GM23248 (cell line): ENCODE measurements at places on chromosomes 7 and 10. TPM values are rescaled to one million over a fixed set of nuclear protein-coding genes. Genes with fewer than 3 reads are reported as not detected.

GRCh38 chr7:71598553-71598952 is 466.6 kb downstream of the GALNT17 start:
- DNase-seq = no peak

DNA sequence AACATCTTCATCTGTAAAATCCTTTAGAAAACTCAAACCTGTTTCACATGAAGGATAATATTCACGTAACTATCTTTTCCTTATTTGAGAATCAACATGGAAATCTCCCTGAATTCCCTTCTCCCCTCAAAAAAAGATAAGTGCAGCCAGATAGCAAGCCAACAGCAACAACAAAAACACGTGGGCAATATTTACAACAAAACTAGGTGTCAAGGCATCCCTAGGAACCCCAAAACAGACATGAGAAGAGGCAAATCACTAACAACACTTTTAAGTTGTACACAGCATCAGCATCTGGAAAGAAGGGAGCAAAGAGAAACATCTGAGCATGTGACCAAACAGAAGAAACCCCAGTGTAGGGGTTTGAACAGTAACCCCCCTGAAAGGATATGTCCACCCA is 12.2 kb downstream of the ARHGAP21 start:
- DNase-seq = no peak

The GIMAP8 gene
- polyA plus RNA-seq = not detected in 2 replicates

The PNLIPRP3 gene
- polyA plus RNA-seq = not detected in 2 replicates

- no peak for DNase-seq
Measured at GRCh38 chr10:58240531-58240930, 27.2 kb downstream of the IPMK start.

DNA sequence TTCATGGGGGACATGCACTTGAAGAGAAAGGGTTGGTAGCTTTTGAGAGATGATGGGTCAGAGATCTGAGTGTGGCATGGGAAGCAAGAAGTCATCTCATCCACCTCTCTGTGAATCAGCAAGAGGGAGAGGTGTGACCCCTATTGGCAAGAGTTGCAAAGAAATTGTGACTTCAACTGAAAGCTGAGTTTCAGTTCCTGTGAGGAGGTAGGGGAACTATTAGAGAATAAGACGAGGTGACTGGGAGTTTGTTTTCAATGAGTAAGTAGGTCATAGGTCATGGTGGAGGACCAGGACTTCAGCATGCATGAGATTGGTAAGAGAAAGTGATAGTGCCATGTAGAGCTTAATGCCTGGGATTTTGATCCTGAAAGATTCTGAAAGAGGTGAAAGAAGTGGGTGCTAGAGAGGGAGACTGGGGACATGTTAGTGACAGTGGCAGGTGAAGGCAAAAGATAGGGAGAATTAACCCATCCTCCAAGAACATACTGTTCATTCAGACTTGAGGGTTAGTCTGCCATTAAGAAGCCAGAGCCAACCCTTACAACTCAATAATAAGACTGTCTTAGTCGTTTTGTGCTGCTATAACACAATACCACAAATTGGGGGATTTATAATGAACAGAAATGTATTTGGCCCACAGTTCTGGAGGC is 75.5 kb upstream of the CAPZA2 start:
- peak; percentile 51 for DNase-seq

DNA sequence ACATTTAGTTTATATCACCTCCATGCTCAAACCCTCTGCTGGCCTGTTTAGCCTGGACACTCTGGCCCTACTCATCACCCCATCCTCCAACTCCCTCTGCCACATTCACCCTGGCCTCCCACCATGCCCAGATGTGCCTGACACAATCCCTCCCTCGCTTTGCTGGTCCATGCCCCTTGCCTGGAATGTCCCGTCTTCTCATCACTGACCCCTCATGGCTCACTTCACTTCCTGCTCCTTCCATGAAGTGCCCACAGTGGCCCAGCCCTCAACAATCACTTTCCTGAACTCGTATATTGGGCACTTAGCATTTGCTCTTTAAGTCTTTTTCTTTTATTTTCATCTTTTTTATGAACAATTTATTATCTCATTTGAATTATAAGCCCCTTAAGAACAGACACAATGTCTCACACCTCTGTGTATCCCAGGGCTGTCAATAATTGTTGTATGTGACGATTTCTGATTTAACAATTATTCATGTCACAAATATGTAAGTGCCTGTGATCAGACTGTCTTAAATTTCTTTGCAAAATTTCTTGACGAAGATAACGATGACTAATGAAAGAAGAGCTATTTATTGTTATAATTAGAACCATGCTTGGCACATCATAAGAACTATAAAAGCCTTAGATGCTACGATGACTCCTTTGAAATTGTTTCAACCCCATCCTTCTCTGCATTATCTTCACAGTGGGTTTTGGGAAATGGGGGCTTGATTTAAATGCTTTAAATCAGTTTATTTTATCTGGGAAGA is 209.9 kb upstream of the YAE1 start:
- DNase-seq = peak; percentile 58

- no peak for DNase-seq
Measured at GRCh38 chr7:96837593-96837992, 127.9 kb upstream of the SEM1 start.

DNA sequence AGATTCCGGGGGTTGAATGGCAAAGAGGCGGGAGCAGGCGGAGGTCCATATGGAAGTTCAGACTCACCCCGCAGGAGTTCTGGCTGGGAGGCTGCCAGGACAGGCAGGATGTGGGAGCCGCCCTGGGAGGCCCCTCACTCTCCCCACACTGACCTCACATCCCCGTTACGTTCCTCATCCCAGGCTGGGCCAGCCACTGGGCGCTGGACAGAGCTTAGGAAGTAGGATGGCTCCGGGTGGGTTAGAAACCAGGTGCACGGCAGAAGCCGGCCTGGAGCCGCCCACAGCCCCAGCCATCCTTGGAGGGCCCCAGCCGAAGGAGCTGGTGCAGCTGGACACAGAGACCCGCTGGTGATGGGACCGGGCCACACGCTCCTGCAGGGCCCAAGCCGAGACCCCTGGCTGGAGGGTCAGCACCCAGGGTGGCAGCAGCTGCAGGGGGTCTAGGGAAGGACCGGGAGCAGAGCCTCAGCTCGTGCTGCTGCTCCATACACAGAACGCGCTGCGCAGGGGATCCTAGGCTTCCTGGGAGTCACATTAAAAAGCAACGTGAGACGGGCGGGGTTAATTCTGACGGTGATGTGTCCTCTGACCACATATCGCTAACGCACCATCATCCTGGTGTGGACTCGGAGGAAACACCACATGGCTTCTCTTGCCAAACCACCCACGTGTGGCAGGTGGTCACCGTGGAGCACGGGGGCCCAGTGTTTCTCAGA is 98.6 kb upstream of the DIP2C start:
- DNase-seq = no peak

DNA sequence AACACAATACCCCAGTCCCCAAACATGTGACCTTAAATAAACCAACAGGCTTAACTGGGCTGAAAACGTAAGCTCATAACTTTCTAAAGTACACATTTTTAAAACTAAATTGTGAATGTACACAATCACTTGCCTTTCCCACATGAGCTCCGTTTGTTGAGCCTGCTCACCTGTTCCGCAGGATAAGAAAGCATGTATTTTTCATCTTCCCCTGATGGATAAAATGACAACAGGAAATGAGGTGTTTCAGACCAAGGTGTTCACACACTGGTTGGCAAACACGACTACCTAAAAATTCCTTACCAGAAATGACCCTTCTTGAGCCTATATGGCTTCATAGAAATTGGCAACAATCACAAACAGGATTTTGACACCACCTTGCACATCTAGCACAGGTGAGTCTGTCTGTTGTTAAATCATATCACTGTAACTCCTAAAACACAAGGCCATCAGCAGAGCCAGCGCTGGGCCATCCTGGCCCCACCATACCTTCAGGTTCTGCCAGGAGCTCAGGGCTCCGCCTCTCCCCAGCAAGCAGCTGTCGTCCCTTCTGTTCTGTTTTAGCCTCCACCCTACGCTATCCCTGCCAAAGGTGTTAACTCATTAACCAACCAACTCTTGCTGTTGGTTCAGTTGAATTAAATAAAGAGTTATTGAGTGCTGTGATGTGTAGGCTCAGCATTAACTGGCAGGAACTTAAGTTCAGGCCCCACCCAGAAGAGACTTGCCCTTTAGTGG is 73.6 kb upstream of the RNF32 start:
- no peak for DNase-seq

DNA sequence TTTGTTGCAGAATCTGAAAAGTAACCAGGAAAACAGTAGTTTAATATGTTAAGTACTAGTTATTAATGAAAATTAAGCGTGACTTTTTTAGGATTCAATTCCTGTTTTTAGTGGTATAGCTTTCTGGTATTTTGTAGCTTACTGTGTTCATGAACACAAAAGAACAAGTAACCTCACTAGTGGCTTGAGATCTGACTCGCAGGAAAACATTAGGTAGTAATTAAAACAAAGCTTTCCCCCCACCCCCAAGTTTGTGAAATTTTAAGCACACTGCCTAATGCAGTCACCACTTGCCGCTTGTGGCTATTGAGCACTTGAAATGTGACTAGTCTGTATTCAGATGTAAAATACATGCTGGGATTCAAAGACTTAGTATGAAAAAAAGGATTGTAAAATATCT is 102.5 kb upstream of the RPA3 start:
- peak; percentile 10 for DNase-seq

GRCh38 chr10:132632851-132633684 is 95.5 kb downstream of the INPP5A start:
- peak; percentile 72 for DNase-seq

- peak; percentile 98 for DNase-seq
Measured at GRCh38 chr10:100006243-100006886, 3.4 kb downstream of the DNMBP start.

DNA sequence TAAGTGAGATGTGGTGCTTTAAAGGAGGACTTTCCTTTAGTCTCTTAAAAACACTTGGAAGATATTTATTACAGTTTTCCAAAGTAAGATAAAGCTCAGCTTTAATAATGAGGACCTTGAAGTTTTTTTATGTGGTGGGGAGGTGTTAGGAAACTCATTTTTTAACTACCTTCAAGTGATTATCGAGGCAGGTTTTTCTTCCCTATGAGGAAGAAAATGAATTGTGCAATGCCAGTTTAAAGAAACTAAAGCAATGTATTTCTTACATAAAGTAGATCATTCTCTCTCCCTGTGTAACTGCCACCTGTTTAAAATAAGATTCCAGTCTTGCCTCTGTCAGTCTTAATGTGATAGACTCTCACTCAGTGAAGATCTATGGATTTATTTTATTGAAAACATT is 27.9 kb downstream of the ZEB1 start:
- no peak for DNase-seq

- no peak for DNase-seq
Measured at GRCh38 chr10:47248386-47249090, 51.5 kb upstream of the GDF10 start.

GRCh38 chr7:101857358-101857811 is 40.0 kb downstream of the CUX1 start:
- no peak for DNase-seq

DNA sequence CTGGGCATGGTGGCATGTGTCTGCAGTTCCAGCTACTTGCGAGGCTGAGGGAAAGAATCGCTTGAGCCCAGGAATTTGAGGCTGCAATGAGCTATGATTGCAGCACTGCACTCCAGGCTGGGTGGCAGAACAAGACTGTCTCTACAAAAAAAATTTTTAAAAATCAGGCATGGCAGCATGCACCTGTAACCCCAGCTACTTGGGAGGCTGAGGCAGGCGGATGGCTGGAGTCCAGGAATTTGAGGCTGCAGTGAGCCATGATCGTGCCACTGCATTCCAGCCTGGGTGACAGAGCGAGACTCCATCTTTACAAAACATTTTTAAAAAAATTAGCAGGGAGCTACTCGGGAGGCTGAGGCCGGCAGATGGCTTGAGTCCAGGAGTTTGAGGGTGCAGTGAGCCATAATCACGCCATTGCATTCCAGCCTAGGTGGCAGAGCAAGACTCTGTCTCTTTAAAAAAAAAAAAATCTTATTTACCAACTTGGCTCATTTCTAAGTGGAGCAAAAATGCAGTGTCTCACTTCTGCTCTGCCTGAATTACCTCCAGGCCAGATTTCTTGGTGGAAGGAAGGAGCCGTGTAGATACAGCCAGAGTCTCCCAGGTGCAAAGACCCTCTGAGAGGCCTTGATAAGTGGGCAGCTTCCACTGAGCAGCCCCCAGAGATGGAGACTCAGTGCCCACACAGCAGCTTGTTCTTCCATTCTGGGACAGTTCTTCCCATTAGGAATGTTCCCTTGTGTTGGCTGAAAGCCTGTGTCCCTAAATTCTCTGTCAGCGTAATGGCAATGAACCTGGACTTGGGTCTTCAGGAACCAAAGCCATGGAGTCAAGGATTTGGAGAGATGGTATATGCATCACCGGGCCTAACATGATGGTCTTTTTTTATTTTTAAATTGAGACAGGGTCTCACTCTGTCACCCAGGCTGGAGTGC is 30.0 kb downstream of the GTF2IRD1 start:
- DNase-seq = peak; percentile 63

DNA sequence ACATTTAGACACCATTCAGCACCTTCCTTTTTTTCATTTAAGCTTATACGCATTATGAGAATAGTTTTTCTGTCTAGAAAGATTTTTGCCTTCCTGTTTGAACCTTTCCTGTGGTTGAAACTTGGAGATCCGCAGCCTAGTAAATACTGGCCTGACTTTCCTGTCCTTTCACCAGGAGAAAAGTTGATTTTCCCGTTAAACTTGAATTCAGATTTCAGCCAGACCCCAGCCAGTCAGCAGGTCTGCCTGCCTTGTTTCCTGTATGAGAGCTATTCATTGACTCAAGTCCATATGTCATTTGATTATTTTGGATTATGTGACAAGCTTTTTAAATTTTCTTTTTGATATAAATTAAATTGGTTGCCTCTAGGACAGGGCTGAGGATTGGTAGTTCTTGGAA is 71.5 kb downstream of the EVX1 start:
- DNase-seq = no peak

The MRLN gene
- polyA plus RNA-seq = not detected in 2 replicates

DNA sequence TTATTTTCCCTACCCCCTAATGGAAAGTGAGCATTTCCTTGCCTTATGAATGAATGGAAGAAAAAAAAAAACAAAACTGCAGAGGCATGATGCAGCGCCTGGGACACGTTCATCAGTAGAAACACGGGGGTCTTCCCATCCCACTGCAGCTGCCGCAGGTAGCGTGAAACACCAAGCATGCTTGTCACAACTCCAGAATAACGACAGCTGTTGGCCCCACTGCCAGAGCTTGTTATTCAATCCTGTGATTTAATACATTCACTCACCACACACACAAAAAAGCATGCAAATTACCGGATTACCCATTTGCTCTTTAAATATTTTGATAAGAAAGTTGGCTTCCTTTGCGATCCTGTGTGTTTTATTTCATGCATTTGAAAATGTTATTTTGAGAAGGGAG is 48.4 kb upstream of the GNA12 start:
- DNase-seq = no peak

GRCh38 chr10:77286531-77287508 is 350.8 kb downstream of the KCNMA1 start:
- DNase-seq = no peak

GRCh38 chr10:130835068-130835467 is 476.5 kb downstream of the TCERG1L start:
- no peak for DNase-seq
